ENCODE measurements at places on chromosomes 13 and 19.

DNA sequence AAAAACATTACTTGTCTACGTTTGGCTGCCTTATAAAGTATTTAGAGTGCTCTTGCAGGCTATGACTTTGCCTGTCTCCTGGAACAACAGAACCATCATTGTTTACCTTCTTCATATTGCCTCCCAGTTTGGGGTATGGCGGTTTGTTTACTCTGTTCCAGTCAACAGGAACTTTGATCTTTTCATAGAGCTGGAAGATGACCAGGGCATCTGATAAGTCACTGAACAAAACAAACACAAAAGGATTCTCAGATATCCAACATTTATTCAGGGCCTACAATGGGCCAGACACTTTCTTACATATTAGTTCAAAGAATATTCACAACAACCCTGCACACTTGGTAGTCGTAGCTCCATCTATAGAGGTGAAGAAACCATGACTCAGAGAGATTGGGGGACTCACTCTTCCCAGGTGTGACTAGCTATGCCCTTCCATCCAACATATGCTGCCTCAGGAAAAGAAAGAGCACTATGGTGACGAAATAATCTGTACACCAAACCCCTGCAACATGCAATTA is 38.4 kb upstream of the CPB2 start:
- peak; percentile 18 for DNase-seq

GRCh38 chr19:11237321-11237720 is 2.1 kb upstream of the ANGPTL8 start:
- no peak for DNase-seq

DNA sequence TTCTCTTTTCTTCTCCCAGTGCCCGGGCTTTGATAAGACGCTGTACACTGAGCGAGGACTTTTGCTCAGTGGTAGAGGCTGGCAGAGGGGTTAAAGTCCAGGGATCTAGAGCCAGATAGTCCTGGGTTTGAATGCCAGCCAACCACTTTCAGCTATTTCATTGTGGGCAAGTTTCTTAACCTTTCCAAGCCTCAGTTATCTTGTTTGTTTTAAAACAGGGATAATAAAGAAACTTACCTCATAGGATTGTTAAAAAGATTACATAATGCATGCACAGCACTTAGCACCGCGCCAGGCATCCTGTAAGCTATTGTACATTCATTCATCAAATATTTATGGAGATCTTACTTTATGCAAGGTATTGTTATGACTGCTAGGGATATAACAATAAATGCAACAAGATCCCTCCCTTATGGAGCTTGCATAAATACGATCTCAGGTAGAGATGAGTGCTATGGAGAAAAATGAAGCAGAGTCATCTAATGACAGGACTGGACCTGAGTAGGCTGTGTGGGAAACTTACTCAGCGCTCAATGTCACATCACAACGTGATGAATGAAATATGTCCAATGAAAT is 70.8 kb downstream of the LNX2 start:
- peak; percentile 98 for DNase-seq

GRCh38 chr19:41384351-41384750 is 8.0 kb downstream of the TMEM91 start:
- DNase-seq: no peak

DNA sequence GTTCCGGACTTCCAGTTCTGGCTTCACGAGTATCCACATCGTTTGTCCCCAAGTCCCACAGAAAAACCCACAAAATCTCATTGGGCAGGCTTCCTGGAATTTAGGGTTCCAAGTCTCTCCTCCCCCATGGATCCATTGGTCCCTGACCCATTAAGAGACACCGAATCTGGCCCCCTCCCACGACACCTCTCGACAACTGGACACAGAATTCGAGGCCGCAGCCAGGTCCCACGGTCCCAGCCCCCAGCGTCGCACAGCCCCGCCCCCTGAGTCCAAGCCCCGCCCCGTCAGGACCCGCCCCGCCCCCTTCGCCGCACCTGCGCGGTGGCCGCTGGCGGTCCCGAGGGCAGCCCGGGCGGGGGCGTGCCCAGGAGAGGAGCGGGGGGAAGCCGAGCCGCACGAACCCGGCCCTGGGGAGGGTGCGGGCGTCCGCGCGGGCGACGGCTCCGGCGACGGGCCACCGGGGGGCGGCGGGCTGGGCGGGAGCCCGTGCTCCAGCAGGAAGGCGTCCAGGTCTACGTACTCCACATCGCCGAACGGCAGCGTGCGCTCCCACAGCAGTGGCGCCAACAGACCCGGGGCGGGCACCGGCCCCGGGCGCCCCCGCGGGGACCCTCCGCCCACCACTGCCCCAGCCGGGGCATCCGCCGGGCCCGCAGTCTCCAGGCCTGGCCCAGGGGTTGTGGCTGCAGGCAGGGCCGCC is 1.8 kb downstream of the DBP start:
- peak; percentile 63 for DNase-seq

- peak; percentile 47 for DNase-seq
Measured at GRCh38 chr19:6020166-6020882, 42.4 kb upstream of the RANBP3 start.

DNA sequence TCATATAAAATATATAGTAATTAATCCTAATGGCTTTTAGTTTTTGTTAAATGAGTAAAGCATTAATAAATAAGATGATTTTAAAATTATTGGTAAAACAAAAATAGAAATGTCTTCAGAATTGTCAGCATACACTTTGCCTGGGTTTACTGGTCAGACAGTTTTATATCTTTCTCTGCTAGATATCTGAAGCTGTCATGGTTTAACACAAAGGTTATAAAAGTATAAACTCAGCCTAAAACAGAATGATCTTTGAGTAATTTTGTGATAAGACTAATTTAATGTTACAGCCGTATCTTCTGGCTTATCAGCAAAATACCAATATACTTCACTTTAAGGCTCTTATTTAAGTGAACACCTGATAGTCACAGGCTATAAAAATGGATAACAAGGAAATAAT is 17.8 kb upstream of the NAA16 start:
- no peak for DNase-seq

- no peak for DNase-seq
Measured at GRCh38 chr19:19459073-19459472, 53.6 kb downstream of the GATAD2A start.

DNA sequence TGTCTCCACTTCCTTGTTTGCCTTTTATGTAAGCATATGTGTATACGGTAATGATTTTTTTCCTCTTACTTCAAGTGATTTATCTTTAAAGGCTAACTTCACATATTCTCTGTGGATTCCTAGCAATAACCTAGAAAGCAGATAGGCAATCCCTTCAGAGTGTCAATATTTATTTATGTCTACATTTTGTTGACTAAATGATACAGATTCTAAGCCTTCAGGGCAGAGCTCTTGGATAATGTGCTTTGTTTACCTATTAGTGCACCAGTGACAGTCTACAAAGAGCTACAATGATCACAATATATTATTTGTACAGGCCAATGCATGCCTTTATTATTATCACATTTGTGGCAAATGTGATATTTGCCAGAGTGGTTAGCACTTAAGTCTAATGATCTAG is 406.2 kb downstream of the EFNB2 start:
- DNase-seq: peak; percentile 30

- no peak for DNase-seq
Measured at GRCh38 chr19:13762635-13763235, 1.6 kb upstream of the MRI1 start.

DNA sequence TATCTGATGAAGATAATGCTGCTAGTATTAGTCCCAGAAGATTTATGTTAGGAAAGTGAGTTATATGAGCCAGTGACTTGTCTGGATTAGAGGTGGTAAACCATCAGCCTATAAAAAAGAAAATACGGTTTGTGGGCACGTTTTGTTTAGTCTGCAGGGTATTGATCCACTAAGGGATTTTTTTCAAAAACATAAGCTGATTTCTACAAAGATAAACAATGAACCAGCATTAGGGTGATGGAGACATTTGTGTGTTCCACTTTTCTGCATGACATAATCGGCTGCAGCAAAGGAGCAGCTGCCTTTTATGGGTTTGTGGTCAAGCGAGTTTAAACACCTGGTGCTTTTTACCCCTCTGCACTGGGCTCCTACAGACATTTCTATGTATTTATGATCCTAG is 836.4 kb upstream of the GPC6 start:
- no peak for DNase-seq

DNA sequence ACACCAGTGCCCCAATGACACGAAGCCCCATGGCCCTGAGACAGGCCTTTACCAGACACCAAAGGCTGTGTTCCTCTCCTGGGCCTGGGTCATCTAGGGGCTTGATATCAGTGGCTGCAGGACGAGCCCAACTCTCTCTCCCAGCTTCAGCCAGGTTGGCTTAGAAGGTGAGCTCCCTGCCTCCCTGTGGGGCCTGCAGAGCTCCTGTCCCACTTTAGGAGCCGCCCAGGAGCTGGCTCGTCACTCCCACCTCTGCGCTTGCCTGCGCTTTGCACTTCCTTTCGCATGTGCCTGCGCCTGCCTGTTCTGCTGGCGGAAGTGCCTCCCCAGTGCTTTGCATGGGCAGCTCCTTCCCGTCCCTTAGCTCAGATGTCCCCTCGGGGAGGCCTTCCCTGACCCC is 4.9 kb downstream of the CALM3 start:
- no peak for DNase-seq

DNA sequence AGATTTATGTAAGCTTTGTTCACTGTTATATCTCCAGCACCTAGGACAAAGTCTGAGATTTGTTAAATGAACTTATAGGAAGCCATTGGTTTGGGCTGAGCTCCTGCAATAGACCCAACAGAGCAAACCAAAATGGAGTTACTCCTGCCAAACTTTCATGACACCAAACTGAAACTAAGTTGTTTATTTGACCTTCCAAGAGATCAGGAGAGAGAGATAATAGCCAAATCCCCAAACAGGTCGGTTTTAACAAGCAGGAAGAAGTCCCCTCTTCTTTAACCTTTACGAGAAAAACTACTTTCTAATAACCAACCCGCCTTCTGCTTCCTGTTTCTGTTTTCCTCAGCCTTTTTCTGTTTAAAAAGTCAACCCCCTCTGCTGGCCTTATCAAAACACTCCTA is 54.9 kb upstream of the ATP12A start:
- no peak for DNase-seq

- DNase-seq: no peak
Measured at GRCh38 chr19:47464675-47465419, 6.8 kb downstream of the SLC8A2 start.

DNA sequence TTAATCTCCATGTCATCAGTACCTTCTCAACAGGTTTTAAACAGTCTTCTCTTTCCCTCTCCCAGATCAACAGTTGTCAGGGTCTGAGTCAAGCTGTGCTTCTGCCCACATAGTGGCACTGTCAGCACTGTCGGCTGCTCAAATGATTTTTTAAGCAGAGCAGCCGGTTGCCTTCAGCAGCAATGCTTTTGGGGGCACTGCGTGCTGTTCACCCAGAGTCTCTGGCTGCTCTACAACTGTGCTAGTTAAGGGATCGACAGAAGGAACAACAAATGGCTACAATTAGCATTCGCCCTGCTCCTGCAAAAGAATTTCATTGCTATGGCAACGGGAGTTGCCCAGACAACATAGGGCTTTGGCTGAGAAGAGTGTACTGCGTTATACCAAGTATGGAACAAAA is 412.9 kb downstream of the DIAPH3 start:
- peak; percentile 41 for DNase-seq

DNA sequence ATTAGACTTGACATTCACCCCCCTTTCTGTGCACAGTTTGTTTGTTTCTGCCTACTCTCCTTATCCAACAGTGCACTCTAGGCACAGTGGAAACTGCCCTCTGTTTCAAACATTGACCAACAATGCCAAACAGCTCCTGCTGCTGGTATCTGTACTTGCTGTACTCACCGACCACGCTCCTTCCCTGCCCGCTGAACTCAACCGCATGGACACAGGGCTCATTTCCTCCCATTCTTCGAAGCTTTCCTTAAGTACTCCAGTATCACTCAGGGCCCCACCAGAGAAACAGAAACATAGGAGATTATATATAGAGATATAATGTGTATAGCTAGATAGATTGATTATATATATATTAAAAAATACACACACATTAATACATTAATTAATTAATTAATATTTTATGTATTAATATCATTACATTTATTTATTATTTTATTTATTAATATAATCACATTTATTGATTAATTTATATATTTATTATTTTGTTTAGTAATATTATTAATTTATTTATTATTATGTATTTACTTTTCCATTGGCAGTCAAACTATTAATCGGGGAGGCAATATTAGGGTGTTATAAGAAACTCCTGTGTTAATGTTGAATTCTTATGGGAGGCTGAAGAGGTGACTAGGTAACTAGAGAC is 1528.2 kb downstream of the EFNB2 start:
- DNase-seq: no peak

DNA sequence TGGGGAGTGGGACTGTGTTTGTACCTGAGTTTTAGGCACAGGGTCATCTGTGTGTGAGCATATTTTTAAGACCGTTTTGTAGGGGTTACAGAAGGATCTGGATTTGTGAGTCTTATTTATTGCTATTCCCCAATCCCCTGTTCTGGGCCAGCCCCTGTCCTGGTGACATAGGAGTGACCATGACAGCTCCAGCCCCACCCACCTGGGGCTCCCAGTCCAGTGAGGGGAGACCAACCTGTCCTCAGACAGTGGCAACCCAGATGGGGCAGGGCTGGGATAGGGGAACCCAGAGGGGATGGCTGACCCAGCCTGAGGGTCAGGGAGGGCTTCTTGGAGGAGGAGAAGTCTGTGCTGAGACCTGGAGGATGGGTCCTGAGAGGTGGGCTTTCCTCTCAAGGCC is 10.7 kb downstream of the TMEM160 start:
- no peak for DNase-seq

GRCh38 chr13:30803749-30804148 is 68.4 kb downstream of the ALOX5AP start:
- DNase-seq: no peak

- no peak for DNase-seq
Measured at GRCh38 chr13:40534456-40534855, 132.0 kb downstream of the FOXO1 start.

GRCh38 chr19:43555185-43555770 is 20.0 kb downstream of the XRCC1 start:
- DNase-seq: peak; percentile 80

DNA sequence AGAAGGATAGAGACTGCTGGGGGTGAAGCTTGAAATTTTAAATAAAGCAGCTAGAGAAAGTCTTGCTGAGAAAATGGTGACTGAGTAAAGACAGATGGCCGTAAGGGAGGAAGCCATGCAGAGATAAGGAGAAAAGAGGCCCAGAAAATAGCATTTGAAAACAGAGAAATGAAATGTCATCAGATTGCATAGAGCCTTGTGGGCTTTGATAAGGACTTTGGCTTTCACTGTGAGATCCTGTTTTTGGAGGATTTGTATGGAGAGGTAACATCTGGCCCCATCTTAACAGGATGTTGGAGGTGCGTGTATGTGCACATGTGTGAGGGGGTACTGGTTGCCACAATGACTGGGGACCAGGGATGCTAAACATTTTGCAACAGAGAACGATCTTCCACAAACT is 19.5 kb upstream of the ATP8A2 start:
- DNase-seq: no peak
